ENCODE measurements at places on chromosomes 13 and 19.

- no peak for DNase-seq
Observed at GRCh38 chr13:31072041-31072440, 89.7 kb downstream of the HSPH1 start.

GRCh38 chr13:43787518-43787891 is 733 bp upstream of the ENOX1 start:
- no peak for DNase-seq

- DNase-seq: no peak
Observed at GRCh38 chr13:72489751-72490150, 237.7 kb downstream of the MZT1 start.

- DNase-seq: no peak
Observed at GRCh38 chr19:50633359-50633758, 6.3 kb downstream of the SYT3 start.

GRCh38 chr13:95323930-95324662 is 22.8 kb upstream of the ABCC4 start:
- no peak for DNase-seq

- DNase-seq: peak; percentile 5
Observed at GRCh38 chr13:97125810-97126738, 96.1 kb upstream of the MBNL2 start.

DNA sequence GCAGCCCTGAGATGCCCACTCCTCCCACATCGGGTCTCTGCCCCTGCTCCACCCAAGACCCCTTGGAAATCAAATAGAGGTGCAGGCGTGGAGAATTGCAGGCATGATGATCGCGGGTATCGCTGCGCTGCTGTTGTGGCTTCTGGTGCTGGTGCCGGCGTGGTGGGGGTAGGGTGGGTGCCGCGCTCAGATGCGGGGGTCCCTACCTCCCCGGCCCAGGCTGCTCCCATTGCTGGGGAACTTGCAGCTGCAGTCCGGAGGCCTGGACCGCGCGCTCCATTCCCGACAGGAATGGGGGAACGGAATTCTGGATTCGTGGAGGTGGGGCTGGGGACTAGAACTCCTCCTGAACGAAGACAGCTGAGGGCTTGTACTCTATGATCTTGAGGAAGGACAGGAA is 20.4 kb downstream of the CYP2F1 start:
- no peak for DNase-seq

DNA sequence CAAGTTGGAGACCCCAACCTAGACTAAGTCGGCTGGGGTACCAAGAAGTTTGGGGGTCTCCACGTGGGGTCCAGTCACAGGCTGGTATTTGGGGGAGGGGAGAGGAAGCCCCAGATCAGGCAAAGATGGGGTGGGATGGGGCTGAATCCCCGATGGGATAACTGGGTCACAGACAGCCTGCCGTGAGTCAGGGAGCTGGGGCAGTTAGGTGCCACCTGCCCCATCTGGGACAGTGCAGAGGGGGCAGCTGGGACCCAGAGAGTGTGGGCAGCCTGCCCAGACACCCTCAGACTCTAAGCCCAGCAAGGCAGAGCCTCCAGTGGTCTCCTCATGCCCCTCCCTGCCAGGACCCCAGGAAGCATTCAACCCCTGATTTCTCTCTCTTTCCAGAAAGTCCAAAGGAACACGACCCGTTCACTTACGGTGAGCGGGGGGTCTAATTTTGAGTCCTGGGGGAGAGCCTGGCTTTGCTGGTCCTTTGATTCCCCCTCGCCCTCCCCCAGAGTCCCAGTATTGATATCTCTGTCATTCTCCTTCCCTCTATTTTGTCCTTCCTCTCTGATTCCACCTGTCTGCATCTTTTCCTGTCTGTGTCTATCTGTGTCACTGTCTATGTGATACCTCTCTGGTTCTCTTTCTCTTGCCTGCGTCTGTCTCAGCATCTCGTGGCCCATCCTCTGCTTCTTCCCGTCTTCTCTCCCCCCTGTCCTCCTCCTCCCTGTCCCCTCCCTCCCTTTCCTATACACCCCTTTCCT is 1.8 kb downstream of the FXYD1 start:
- DNase-seq: no peak

- no peak for DNase-seq
Observed at GRCh38 chr19:13864667-13865570, 12.0 kb upstream of the NANOS3 start.

GRCh38 chr19:6412447-6413091 is 12.0 kb downstream of the KHSRP start:
- no peak for DNase-seq

GRCh38 chr19:55580628-55581144 is at the start of gene ZNF579:
TSS of gene ZNF579 (minus strand) at chr19:55580848. CDS start at chr19:55579639, 1,209 bp downstream.
- peak; percentile 88 for DNase-seq

GRCh38 chr13:41614671-41615527 is 157.5 kb downstream of the RGCC start:
- DNase-seq: no peak

- DNase-seq: no peak
Observed at GRCh38 chr19:27735314-27735713, 1477.6 kb downstream of the UQCRFS1 start.

- DNase-seq: no peak
Observed at GRCh38 chr13:27789153-27789494, 3.2 kb upstream of the GSX1 start.

DNA sequence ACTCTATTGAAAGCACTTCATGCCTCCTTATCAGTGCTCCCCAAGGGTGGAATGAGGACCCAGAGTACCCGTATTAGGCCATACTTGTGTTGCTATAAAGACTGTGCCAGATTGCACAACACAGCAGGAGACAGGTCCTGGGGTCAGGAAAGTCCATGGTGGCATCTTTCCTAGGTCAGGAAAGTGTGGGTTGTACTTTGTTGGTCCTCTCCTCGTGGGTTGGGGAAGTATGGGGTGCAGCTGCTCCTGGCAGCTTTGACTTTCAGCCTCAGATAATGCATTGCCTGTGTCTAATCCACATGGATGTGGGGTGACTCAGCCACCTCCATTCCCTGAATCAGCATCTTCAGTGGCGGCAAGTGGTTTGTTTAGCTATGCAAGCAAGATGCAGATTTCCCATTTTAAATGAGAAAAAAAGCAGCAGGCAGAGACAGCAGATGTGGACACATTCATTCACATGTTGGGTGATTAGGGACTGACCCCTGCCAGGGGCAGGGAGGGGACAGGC is 8.4 kb upstream of the CYP2B6 start:
- peak; percentile 63 for DNase-seq

DNA sequence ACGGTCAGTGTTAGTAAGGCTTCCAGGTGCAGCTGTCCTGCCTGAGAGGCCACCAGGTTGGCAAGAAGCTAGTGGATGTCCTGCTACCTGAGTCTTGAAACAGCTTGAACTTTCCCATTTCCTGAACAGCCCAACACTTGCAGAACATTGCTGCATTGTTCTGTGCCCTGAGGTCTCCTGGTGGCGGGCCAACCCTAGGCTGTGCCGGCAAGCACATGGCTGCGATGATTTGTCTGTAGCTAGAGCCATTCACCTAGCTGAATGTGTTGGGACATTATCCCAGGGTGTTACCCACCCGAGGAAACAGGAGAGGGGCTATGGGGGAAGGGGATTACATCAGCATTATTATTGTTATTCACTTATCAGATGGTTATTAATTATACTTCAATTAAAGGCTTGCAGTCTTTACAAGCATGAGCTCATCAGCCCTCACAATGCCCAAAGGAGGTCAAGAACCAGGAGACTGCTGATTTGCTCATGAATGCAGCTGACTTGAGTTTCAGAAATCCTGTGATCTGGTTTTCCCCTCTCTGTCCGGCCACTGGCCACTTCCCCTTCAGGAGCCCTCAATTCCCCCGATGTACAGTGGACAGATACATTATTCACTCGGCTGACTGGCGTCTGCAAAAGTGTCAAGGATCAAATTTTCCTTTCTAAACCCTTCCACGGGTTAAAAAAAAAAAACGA is 187.6 kb upstream of the TSC22D1 start:
- peak; percentile 89 for DNase-seq

DNA sequence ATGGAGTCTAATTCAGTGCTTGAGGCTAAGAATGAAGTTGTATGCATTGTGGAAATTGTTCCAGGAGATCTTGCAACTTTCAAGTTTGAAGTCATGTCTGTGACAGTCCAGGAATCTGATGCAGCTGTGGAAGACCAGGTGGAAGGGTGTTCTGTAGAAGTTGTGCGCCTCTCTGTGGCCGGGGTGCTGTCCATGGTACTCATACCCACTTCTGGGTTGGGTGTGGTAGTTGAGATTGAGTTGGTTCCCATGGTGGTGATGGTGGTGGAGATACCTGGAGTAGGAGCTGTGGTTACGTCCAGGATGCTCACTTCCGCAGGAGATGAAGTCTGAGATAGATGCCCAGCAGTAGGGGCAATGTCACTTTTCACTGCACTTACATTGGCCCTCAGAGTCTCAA is 44.3 kb downstream of the MUC16 start:
- DNase-seq: no peak

DNA sequence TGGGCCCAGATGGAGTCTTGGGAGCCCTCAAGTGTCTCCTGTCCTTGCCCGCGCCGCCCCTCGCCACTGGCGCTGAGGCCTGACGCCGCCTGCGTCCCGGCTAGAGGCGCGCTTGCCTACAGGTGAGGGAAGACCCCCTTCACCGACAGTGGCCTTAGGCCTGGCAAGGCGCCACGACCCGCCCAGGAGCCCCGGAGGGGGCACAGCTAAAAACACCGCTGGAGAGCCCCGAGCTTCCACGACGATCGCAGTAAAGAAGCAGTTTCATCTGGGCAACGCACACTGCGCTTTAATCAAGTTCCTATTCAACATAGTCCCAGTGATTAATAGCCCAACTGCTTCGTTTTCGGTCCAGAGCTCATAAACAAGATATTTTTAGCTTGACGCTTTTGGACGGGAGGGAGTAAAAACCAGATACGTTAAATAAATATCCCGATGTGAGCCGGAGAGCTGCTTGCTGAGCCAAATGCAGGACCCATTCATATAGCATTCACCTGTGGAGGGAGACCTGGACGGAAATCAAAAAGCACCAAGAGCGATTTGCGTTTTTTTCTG is 1.5 kb upstream of the CEBPA start:
- peak; percentile 29 for DNase-seq

- no peak for DNase-seq
Observed at GRCh38 chr13:24148414-24149235, 11.9 kb upstream of the SPATA13 start.

DNA sequence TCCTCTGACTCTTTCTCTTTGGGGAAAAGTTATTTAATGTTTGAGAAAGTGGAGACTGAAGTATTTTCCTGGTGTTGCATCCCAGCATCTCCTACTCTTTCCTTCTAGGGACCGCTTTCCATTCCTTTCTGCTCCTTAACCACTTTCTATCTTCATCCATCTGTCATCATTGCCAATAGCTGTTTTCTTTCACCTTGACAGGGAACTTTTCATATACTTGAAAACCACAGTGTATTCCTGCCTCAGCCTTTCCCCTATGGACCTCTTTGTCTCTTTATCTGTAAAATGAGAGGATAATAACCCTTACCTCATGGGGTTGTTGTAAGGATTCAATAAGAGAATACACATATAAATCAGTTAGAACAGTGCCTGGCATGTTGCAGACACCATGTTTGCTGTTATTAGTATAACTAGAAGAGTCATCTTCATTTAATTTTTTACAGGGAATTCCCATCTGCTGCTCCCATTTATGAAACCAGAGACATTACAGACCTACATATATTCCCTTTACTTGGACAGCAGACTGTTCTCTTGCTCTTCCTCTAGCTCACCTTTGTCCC is 31.8 kb downstream of the LCP1 start:
- no peak for DNase-seq

DNA sequence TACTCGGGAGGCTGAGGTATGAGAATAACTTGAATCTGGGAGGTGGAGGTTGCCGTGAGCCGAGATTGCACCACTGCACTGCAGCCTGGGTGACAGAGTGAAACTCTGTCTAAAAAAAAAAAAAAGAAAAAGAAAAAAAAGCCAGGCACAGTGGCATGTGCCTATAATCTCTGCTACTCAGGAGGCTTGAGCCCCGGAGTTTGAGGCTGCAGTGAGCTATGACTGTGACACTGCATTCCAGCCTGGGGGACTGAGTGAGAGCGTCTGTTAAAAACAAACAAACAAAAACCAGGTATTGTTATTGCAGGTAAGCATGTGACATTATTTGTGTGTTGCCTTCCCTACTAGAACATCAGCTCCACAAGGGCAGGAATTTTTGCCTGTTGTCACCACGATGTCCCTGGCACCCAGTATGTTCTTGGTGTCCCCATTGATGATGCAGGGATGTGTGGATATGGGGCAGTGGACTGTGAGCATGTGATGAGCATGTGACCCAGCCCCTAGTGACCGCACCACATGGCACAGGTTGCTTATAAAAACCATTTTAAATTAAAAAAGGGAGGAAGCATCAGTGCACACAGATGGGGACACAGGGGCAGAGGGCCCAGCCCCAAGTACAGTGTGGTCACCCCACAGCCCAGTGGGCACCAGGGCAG is 1.6 kb upstream of the KANK2 start:
- no peak for DNase-seq

- no peak for DNase-seq
Observed at GRCh38 chr13:46885018-46885417, 11.8 kb downstream of the HTR2A start.

DNA sequence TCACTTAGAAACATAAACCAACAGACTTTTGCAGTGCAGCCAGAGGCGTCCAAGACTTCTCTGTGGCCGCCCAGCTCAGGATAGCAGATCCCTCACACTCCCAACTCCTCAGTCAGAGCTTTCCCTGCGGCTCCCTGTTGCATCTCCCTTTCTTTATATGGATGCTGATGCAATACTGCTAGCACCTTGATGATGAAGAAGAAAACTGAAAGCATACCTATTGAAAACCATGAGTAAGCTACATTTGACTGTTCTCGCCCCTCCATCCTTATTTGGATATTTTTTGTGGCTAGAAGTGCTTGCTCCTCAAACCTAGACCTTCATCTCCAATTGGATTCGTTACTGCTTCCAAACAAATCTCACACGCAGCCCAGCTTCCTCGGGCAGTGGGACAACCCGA is 57.3 kb upstream of the UBL3 start:
- no peak for DNase-seq

DNA sequence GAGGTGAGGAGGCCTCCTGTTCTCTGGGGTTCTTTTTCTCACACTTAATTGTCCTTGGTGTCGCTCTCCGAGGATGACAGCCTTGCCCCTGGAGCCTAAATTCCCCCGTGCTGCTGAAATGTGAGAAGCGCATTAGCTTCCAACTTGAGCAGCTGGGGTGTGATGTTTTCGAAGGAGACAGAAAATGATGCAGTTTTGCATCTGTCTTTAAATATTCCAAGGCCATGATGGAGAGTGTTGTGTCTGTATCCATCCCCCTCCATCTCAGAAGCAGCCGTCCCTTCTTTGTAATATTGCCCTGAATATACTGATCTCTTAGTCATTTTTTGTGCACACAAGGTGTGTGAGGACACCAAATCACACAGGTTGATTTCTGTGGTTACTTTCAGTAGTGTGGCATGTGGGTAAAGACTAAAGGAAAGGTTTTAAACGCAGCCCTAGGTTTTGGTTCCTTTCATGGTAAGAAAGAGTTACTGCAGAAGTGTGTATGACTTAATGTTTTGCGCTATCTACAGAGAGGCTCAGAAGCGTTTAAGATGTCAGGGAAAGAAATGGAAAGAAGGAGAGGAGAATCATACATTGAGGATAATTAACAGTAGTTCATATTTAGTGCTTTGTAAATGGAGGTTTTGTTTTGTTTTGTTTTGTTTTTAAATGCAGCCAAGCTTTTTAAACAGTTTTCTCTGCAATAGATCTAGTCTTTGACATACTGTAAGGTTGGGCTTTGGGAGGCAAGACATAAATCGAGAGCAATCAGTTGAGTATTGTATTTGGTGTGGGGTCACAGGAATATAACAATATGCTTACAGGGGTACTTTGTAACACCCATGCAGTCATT is 1.6 kb downstream of the NBEA start:
- DNase-seq: no peak
